ENCODE measurements at places on chromosomes 5 and 9.

DNA sequence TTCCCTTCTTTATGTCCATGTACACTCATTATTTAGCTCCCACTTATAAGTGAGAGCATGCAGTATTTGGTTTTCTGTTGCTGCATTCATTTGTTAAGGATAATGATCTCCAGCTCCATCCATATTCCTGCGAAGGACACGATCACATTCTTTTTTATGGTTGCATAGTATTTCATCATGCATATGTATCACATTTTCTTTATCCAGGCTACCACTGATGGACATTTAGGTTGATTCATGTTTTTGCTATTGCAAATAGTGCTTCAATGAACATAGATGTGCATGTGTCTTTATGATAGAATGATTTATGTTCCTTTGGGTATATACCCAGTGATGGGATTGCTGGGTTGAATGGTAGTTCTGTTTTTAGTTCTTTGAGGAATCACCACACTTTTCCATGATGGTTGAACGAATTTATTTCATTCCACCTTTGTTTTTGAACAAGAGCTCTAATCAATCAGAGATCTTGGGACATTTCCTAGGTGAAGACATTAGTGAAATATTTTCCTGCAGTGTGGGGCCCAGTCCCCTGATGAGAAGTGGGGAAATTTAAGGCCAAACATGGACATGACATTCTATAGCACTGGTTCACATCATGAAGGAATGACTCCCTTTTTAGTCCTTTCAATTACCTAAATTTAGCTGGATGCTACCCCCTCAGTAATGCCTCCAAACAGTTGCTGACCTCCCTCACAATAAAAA, 7.1 kb upstream of the TEX48 start:
- no peak for DNase-seq

DNA sequence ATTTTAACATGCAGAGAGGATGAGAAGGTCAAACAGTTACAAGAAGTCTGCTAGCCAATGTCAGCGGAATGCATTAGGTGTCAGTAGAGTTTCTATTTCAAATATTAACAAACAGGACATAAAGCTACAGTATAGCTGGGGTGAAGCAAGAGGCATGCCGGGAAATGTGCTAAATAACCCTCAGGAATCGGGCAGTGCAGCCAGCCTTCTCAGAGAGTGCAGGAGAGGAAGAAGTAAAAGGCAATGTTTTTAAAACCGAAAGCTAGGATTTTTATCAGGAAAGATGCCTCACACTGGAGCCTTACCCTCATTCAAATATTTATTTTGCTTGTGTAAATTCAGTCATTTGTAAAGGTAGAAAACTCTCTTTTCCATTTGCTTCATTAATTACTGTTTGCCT, 59.1 kb upstream of the SH3GL2 start:
- DNase-seq = no peak

GRCh38 chr5:113050721-113051382, 74.3 kb downstream of the DCP2 start:
- peak; percentile 60 for DNase-seq

DNA sequence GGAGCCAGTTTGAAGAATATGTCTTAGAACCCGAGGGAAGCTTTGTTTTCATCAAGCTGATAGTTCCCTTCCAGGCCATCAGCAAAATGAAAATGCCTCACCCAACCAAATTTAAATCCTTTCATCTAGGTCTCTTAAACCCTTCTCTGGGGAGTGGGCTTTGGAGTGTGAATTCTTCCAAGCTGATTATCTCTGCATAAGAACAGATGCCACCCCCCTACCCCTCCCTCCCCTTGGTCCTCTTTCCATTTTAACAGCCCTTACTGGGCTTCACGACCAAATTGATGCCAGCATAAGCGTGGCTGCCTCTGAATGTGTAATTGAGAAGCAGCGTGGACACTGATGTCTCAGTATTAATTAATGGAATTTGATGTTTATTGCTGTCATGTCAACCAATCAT, 509.7 kb upstream of the CLINT1 start:
- no peak for DNase-seq

GRCh38 chr5:173707392-173707791, 90.9 kb upstream of the BOD1 start:
- peak; percentile 22 for DNase-seq

GRCh38 chr5:96548905-96549304, 113.3 kb upstream of the CAST start:
- no peak for DNase-seq

DNA sequence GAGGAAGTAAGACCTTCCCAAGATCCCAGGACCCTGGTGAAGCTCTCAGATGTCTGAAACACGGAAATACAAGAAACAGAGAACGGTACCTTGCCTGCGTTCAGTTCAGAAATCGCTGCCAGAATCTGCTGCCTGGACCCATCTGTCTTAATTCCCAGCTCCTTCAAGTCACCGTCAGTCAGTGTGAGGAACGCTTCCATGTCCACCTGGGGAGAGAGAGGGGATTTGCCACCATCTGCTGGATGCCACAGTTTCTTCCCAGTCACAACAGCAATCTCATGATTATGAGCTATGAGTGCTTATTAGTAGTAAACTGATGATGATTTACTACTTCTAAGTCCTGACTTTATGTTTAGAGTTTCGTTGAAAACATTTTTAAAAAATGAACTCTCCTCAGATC, 36.7 kb upstream of the GABBR2 start:
- DNase-seq = no peak

DNA sequence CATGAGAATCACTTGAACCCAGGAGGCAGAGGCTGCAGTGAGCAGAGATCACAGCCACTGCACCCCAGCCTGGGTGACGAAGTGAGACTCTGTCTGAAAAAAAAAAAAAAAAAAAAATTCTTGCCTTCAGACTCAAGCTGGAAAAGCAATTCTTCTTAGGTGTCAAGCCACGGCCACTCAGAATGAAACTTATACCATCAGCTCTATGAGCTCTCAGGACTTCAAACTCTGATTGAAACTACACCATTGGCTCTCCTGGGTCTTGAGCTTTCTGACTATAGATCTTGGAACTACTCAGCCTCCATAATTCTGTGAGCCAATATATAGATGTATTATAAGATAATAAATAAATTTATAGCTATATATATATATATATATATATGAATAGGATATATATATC, 12.9 kb upstream of the FGF10 start:
- DNase-seq = no peak

GRCh38 chr9:7289773-7290172, 509.8 kb downstream of the DMAC1 start:
- no peak for DNase-seq

GRCh38 chr5:174581894-174582293, 142.5 kb upstream of the MSX2 start:
- no peak for DNase-seq

- no peak for DNase-seq
Measured at GRCh38 chr9:87520172-87520683, 22.6 kb downstream of the DAPK1 start.

GRCh38 chr9:37348917-37349316, 73.6 kb upstream of the GRHPR start:
- no peak for DNase-seq

- DNase-seq = no peak
Measured at GRCh38 chr5:1547236-1547635, 23.5 kb upstream of the LPCAT1 start.
